ENCODE measurements at places on chromosomes 12 and 14. TPM values are rescaled to one million over a fixed set of nuclear protein-coding genes. Genes with fewer than 3 reads are reported as not detected.

Gene CRY1
- total RNA-seq, result 24.0 TPM

Gene ERBB3
- total RNA-seq, result 154 TPM

Gene PZP
- 1.0 TPM for total RNA-seq

Gene MYF5
- 28.2 TPM for total RNA-seq

Gene SCYL2
- total RNA-seq, result 43.3 TPM

Gene NFE2
- 5.2 TPM for total RNA-seq

Gene TTC6
- total RNA-seq, result 0.52 TPM

Gene RHOF
- total RNA-seq, result 2.1 TPM

Gene FOXJ2
- 9.4 TPM for total RNA-seq
